ENCODE measurements at places on chromosomes 7 and 10.

GRCh38 chr10:61766927-61767326 is 104.2 kb downstream of the CABCOCO1 start:
- DNase-seq = no peak

- no peak for DNase-seq
These were observed 12.6 kb downstream of the GPR146 start for GRCh38 chr7:1056785-1057410.

DNA sequence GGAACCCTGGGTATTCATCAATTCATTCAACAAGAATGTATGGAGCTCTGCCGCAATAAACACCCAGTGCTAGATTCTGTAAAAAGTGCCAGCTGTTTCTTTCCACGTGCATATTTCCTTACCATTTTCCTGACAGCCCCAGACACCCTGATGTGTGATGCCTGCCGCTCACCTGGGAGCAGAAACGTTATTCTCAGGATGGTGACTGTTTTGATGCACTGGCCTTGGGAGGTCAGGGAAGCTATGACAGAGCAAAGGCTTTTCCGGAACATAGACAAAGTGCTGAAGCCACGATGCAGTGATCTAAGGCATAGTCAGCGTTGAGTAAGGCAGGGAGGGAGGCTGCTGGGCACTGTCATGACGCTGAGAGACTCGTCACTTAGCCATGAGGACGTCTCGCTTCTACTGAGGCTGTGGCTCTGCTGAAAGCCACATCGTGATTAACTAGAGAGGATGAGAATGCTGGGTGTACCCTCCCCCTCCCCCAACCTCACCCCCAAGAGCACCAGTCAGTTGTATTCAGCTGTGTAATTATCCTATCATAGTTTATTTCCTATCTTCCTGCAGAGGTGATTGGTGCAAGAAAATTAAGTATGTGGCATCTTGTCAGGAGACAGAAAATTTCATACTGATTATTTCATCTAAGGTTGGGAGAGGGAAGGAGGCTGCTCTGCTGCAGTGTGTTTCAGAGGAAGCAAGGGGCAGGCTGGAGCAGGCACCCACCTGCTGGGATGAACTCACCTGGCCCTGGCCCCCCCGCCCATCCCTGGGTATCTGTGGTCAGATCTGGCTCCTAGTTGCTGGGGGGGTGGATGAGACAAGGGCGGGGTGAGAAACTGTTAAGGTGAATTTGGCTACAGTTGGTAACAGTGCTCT is 48.8 kb upstream of the SMNDC1 start:
- DNase-seq = peak; percentile 38

GRCh38 chr10:51935341-51935740 is 235.9 kb upstream of the CSTF2T start:
- no peak for DNase-seq

GRCh38 chr10:93028883-93029282 is 31.7 kb upstream of the CYP26C1 start:
- no peak for DNase-seq

DNA sequence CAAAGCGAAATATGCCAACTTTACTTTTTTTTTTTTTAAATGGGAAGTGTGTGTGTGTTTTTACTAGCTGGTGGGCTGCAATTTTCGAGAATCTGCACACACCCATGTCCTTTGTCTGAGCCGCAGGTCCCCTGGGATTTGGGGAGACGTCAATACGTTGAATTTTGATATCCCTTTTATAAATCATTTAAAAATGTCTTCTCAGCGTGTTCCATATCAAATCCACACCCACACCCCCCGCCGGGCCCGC is 404 bp upstream of the FMC1 start:
- no peak for DNase-seq

GRCh38 chr10:20890009-20890408 is 7.1 kb downstream of the NEBL start:
- no peak for DNase-seq

DNA sequence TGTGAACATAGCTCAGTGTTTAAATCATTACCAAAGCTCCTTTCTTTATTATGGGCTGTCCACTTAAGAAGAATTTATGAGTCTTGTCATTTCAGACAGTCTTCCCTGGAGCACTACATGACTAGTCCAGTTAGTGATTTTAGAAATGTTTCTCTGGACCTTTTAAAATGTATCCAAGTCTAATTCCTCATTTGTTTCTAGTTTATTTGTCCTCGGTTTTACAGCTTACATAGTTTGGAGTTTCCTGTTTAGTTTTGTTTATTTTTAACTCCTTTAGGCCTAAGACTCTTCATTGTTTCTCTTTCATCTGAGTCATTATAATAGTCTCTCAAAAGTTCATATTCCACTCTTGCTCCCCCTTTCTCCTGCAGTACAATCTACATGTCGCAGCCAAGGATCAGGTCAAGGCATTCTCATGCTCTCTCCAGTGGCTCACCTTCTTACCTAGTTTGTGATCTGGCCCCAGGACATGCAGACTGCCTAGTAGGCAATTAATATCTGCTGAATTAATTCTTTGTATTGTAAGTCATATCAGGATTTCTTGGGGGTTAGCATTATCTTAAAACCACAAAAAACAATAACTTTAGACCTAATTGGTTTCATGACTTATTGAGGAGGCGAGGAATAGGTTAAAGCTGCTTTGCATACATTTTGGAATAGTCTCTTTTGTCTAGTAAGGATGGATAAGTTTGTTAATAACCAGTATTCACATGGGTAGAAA is 93.8 kb downstream of the MAPK8 start:
- no peak for DNase-seq

- DNase-seq = no peak
These were observed 420.3 kb downstream of the PHTF2 start for GRCh38 chr7:78218876-78219275.

- DNase-seq = no peak
These were observed 405.6 kb downstream of the KCNMA1 start for GRCh38 chr10:77231884-77232610.

GRCh38 chr10:42781893-42782445 is 626 bp upstream of the BMS1 start:
- DNase-seq = no peak

DNA sequence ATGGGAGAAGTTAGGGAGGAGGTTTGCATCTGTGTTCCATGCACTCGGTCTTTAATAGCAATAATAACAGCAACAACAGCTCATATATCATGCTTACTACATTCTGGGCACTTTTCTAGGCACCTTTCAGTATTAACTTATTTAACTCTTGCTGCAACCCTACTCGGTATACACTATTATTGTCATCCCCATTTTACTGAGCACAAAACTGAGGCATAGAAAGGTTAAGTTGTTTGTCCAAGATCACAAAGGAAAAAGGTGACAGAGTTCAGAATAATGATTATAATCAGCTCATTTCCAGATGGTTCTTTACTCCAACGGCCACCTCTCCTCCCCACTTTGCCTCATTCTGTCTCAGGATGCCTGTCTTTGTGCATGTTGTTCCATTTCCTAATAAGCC is 102.1 kb upstream of the ABI1 start:
- no peak for DNase-seq

- DNase-seq = no peak
These were observed 86.1 kb downstream of the RGS10 start for GRCh38 chr10:119456435-119456810.

DNA sequence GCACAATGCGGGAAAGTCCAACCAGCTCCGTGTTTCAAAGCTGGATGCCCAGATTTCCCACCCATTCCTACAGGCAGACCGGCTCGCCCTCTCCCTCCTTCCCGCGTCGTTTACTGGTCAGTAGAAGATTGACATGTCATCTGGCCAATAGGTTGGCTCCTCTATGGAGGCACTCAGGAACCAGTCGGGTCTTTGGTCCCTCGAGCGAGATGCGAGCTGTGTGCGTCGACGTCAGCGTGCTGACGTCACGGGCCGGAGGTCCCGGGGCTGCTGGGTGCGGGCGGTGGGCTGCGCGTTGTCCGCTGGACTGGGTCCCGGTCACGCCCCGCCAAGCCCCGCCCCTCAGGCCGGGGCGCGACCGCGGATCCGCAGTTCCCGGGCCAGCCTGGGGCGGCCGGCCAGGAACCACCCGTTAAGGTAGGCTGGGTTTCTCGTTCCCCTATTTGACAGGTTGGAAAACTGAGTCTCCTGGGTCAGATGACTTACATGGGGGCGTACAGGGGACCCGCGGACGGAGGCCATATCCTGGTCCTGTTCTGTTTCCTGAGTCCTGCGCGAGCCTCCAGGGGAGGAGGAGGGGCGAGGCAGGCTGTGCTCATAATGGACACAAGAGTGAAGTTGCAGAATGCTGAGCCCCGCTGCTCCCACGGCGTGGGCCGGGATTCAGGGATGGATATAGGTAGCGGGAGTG is at the start of gene STARD3NL:
Gene STARD3NL, plus strand, starts transcription at position 242 of the 691 bp plus-strand sequence. CDS start 29,260 bp downstream, outside the sequence.
- DNase-seq = peak; percentile 98

- DNase-seq = no peak
These were observed 9.6 kb downstream of the ZKSCAN5 start for GRCh38 chr7:99514050-99514449.

- DNase-seq = no peak
These were observed 74.2 kb downstream of the MAD1L1 start for GRCh38 chr7:2158331-2159175.

GRCh38 chr7:155194382-155195140 is 103.1 kb upstream of the INSIG1 start:
- DNase-seq = no peak

GRCh38 chr10:10647331-10647730 is 370.3 kb upstream of the CELF2 start:
- DNase-seq = no peak

GRCh38 chr10:130191380-130191779 is 55.2 kb downstream of the GLRX3 start:
- DNase-seq = no peak

GRCh38 chr10:63712717-63713115 is 191.5 kb downstream of the REEP3 start:
- no peak for DNase-seq

GRCh38 chr10:62046522-62047227 is 145.2 kb downstream of the ARID5B start:
- DNase-seq = peak; percentile 40

DNA sequence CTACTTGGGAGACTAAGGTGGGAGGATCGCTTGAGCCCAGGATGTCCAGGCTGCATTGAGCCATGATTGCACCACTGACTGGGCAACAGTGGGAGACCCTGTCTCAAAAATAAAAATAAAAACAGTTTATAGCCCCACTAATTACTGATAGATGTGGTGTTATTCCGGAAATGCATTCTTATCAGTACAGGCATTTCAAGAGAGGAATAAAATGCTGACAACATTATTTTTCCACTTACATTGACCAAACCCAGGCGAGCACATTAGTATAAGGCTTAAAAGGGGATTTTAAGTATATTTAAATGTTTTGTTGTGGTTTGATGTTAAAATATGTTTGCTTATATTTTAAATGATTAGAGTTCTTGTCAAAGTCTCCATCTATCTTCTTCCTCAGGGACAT is 359.5 kb downstream of the PLXDC2 start:
- no peak for DNase-seq

GRCh38 chr7:30237271-30237695 is 47.1 kb upstream of the ZNRF2 start:
- DNase-seq = no peak

DNA sequence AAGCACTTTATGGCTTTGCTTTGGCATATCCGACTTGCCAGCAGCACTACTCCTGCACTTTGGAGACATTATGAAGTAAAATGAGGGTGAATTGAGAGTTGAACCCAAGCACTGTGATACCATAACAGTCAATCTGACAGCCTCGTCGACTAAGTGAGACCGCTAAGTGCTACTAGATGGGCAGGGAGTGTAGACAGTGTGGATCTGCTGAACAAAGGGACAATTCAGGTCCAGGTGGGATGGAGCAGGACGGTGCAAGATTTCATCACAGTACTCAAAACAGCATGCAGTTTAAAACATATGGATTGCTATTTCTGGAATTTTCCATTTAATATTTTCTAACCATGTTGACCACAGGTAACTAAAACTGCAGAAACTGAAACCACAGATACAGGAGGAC is 20.8 kb upstream of the PRTFDC1 start:
- no peak for DNase-seq

DNA sequence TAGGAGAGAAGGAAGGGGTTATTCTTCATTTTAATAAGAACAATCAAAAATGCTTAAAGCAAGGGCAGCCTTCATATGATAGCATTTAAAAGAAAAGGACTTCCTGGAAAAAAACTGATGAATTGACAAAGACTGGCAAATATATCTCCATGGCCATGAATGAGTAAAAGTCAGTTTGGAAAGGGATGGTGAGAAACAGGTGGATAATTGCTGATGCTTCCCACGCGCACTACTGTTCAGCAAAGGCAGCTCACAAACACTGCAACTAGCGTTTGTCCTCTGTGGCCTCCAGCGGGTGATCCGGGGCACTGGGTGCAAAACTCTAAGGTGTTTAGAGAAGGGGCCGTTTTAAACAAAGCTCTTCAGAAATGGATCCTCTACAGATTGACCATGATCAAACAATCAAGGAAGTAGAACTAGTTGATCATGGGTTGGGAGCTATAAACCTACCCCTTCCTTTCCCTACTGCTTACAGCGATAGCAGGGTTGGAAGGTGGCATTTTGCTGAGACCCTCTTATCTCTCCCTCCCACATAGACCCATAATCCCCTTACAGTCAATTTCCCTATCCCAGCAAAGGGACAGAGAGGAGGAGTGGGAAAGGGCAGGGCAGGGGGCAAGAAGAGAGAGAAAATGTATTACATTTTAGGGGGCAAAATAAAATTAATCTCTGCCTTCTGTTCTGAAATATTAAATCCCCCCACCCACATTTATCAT is 53.8 kb downstream of the SMURF1 start:
- no peak for DNase-seq

- DNase-seq = no peak
These were observed 480.6 kb downstream of the IPMK start for GRCh38 chr10:57786850-57787750.

- no peak for DNase-seq
These were observed 144.2 kb upstream of the GLI3 start for GRCh38 chr7:42381161-42381560.

GRCh38 chr10:92291921-92292845 is 1.2 kb downstream of the MARCHF5 start:
- peak; percentile 56 for DNase-seq

DNA sequence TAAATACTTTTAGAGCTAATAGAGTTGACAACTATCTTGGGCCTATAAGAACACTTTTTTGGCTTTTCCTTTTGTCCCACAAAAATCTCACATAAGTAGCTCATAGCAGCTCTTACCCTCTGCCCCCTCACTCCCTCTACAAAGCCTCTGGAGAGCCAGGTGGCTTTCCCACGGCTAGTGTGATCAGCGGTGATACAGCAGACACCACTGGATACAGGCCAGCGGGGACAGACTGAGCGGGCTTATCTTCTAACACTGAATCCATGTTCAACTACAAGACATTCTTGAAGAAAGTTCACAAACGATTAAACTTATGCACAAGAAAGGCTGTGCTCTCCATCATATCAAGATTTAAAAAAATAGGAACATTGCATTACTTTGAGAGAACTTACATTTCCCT is 377.2 kb downstream of the PARD3 start:
- DNase-seq = no peak

GRCh38 chr7:137360087-137360679 is 16.6 kb upstream of the PTN start:
- no peak for DNase-seq

- no peak for DNase-seq
These were observed 114.0 kb upstream of the HGF start for GRCh38 chr7:81883801-81884393.

GRCh38 chr10:103581499-103581898 is 88.0 kb downstream of the NEURL1 start:
- no peak for DNase-seq
